ENCODE measurements at places on chromosomes 7 and 10.

DNA sequence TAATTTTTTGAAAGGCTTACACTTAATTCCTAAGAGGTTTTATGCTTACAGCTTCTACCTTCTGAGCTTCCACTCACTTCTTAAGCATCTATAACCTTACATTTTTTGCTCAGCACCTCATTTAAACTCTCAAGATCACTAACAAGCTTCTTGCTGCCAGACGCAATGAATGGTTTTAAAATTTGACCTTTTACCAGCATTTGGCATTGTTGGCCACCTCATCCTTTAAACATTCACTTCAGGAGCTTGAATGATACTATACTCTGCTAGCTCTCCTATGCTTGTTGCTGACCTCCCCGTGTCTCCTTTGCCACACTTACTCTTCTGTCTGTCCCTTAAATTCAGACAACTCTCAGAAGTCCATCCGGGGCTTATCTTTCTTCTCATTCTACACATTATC lies 37.7 kb upstream of the ODAD2 start:
- DNase-seq: no peak

- no peak for DNase-seq
Observed at GRCh38 chr7:40402661-40403060, 267.9 kb downstream of the SUGCT start.

GRCh38 chr7:136062625-136063325 lies 85.6 kb upstream of the MTPN start:
- DNase-seq: no peak

GRCh38 chr10:49290607-49291006 lies 8.4 kb upstream of the C10orf71 start:
- no peak for DNase-seq

DNA sequence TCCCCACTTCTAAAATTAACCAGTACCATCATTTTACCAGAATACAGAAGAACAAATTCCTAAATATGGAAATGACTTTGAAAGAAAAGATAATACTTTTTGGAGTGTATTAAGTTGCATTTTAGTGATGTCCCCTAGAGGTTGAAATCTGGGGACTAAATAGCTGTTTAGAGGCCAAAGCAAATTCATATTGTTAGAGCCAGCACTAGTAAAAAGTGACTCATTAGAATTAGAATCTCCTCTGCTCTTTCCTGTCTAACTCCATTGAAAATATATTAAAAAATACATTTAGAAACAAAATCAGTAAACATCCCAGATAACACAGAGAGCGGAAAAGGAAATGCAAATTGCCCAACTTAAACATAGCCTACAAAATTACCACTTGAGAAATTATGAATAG lies 1189.6 kb upstream of the C7orf33 start:
- no peak for DNase-seq

GRCh38 chr10:34031400-34031799 lies 696.9 kb upstream of the NRP1 start:
- no peak for DNase-seq

DNA sequence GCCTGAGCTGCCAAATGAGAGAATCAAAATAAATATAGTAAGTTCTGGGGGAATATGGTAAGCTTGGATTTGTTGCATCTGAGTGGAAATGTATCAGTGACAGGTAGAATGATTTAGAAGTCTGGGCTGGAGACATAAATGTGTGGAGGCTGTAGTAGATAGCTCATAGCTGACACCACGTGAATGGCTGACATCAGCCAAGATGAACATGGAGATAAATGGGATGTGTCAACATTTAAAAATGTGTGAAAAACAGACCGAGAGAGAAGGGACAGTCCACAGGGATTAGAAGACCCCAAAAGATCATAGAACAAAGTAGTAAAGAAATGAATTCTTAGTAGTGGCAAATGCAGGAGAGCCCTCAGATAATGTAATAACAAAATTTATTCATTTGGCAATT lies 40.9 kb downstream of the NAMPT start:
- no peak for DNase-seq

- no peak for DNase-seq
Observed at GRCh38 chr7:5638994-5639393, 142.5 kb downstream of the RNF216 start.

DNA sequence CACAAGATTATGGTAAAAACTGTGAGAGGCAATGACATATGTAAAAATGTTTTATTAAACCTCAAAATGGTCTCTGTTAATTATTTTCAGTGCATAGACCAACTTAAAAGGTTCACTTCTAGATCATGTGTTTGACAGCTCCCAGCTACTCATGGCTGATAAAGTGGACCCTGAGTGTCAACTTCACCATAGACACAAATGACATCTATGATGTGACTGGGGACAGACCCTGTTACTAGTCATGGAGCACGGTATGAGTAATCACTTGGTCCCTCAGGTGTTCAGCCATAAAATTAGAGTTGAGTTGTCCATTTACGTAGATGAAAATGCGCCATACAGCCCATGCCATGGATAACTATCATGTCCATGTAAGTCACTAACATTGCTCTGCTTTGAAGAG lies 199.8 kb downstream of the ZNF365 start:
- DNase-seq: no peak

GRCh38 chr10:76172020-76172419 lies 740.6 kb downstream of the LRMDA start:
- DNase-seq: no peak

DNA sequence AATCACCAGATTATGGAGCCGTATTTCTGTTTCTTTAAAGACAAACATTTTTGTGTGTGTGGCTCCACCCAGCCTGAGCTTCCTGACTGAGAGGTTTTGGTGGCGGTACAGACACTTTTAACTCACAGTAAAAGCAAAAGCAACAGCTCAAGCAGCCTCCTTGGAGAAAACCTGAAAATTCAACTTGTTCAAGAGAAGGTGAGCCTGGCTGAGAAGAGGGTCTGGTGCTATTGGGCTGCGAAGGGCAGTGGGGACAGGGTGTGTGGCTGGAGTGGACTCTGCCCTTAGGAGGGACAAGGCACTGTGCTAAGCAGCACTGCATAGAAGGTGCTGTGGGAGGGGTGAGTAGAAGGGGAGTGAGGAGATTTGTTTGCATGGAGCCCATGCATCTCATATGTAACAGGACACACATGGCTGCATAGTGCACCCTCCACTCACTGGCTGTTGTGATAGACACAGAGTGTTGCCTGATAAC lies at the start of gene GIMAP7:
GIMAP7 (plus strand) TSS at position 125 of the 475 bp plus-strand sequence. CDS start 5,103 bp downstream, outside the sequence.
- DNase-seq: no peak

DNA sequence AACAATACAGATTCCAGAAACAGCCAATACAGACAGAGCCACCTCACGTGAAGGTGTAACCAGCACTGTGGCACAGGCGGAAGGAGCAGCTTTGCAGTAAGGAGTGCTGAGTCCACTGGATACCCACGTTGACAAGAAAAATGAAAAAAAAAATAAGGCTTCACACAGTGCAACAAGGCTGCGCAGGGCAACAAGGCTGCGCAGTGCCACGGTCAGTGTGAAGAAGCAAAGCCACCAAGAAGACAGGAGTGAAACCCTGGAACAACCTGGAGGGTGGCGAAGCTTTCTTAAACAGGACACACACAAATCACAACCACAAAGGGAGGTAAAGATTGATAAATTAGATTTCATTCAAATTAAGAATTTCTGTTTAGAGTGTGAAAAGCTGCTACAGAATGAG lies 204.0 kb downstream of the MAD1L1 start:
- DNase-seq: no peak

GRCh38 chr10:29666201-29666600 lies 31.4 kb upstream of the SVIL start:
- no peak for DNase-seq

- DNase-seq: no peak
Observed at GRCh38 chr10:32376771-32377170, 29.8 kb upstream of the EPC1 start.

DNA sequence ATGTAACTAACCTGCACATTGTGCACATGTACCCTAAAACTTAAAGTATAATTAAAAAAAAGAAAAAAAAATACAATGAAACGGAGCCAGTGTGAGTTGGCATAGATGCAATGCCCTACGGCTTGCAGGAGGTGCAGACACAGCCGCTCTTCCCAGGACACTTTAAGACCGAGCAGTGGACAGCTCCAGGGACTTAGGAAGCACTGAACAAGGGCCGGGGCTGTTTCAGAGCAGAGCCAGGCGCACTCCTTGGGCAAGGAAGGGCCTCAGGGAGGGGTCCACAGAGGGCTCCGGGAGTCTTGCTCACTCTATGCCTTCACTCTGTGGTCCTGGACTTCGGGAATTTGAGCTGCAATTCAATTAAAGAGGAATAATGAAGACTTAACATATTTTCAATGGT lies 355.3 kb downstream of the TCERG1L start:
- DNase-seq: no peak

GRCh38 chr7:119964788-119965542 lies 308.0 kb upstream of the KCND2 start:
- no peak for DNase-seq

GRCh38 chr7:80957226-80957777 lies 38.5 kb upstream of the SEMA3C start:
- no peak for DNase-seq

DNA sequence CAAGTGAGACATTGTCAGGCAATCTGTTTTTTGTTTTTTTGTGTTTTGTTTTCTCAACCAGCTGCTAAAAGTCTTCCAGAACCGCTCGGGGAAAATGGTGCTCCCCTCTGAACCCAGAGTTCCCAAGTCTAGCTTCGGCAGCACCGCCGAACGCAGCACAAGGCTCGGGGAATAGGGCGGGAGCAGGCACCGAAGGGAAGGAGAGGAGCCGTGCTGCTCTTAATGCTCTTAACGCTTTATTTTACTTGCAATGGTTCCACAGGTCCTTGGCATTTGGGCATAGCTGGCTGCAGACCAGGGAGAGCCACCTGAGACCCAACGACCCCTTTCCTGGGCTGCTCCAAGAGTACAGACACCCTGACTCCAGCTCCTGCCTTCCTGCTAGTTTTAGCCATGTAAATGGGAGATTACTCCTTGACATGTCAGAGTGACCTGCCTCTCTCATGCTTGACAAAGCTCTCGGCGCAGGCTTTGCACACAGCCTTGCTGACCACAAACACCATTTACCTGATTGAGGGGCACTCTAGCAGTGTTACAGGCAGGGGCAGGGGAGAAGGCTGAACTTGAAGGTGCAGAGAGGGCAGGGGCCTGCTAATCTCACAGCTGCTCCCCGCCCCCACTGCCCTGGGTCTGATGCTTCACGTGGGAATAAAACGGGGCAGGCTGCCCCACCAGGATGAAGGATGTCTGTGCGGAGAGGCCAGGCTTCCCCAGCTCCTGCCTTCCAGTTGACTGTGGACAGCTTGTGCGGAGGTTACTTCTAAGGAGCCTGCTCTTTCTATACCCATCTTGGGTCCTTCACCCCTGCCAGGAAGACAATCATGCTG lies 58.6 kb upstream of the EFCAB10 start:
- DNase-seq: no peak

- DNase-seq: no peak
Observed at GRCh38 chr7:3806516-3806915, 505.5 kb downstream of the SDK1 start.

DNA sequence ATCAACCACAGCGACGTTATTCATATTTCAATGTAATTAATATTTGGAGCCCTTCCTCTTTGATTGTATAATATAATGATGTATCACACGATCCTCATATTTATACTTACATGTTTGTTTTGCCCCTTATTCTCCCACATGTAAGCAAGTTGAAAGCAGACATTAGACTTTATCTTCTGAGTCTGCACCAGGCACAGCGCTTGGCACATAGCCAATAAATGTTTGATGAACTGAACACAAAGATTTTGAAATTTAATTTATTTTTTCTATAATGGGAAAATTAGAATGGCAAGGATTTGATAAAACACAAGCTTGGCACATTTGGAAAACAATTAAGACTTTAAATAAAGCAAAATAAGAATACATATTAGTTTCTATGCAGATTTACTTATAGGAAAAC lies 31.6 kb downstream of the ZFAND4 start:
- DNase-seq: no peak

DNA sequence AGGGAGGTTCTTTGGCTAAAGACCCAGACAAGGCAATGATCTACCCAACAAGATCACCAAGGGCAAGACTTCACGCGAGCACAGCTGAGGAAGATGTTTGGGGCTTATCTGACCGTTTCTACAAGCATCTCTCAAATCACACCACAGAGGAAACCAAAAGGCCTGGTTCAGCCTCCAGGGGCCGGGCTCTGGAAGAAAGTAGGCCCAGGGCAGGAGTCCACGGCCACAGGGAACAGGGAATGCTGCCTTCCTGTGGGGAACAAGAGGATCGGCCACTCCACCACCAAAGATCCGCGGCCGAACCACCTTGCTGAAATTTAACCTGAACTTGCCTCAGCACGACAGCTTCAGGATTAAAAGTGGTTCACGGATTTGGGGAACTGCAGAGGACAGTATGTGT lies 332.5 kb downstream of the PTPRN2 start:
- no peak for DNase-seq

DNA sequence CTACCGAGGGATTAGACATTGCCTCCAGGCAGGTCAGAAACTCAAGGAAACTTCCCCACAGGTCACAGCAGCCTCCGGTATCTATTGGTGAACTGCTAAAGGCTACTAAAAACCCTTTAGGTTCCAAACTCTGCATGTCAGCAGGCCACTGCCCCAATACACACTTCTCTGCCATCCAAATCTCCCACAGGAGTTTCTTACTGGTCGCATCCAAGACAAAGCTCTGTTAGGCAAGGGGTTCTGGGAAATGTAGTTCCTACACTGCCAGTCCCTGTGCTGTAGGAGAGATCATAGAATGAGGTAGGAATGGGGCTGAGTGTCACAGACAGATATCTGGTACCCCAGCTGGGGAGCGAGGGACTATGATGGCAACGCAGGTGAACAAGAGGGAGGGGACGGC lies 757.0 kb upstream of the C7orf33 start:
- no peak for DNase-seq

GRCh38 chr10:71927159-71927558 lies 37.0 kb upstream of the CHST3 start:
- no peak for DNase-seq

- DNase-seq: no peak
Observed at GRCh38 chr10:68223535-68224165, 8.3 kb downstream of the ATOH7 start.

- DNase-seq: no peak
Observed at GRCh38 chr10:60162631-60163030, 227.0 kb downstream of the ANK3 start.

DNA sequence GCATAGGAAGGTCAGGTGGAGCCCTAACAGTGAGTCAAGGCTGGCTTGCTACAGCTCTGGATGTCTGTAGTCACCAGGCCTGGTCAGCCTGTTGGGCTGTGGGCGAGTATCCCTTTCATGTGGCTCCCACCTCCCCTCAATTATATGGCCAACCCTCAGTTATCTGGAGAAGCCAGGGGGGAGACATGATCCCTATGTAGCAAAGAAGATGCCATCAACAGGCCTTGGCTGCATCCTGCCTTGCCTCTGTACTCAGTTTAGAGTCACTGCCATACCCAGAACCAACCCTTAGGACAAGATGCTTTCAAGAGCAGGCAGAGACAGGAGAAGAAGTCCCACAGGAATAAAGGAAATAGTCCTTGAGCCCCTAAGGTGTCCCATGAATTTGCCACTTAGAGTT lies 763.9 kb downstream of the GRID1 start:
- no peak for DNase-seq

DNA sequence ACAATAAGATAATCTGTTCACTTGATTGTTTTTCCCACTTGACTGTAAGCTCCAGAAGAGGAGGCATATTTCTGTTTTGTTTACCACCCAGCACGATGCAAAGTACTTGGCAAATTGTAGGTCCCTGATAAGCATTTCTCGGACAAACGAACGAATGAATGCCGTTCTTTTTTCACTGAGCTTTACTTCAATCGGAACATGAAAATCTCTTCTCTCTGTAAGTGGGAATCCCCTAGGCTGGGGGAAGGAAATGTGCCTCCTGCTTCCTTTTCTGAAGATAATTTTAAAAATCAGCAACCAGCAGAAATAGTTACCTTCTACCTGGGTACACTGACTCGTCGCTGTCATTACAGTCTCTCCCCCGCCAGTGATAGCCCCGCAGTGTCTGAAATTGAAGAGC lies 102.9 kb downstream of the AOAH start:
- no peak for DNase-seq
